Renal cortex interstitium (tissue), 15 donors: ENCODE measurements at places on chromosomes 1 and 21.

DNA sequence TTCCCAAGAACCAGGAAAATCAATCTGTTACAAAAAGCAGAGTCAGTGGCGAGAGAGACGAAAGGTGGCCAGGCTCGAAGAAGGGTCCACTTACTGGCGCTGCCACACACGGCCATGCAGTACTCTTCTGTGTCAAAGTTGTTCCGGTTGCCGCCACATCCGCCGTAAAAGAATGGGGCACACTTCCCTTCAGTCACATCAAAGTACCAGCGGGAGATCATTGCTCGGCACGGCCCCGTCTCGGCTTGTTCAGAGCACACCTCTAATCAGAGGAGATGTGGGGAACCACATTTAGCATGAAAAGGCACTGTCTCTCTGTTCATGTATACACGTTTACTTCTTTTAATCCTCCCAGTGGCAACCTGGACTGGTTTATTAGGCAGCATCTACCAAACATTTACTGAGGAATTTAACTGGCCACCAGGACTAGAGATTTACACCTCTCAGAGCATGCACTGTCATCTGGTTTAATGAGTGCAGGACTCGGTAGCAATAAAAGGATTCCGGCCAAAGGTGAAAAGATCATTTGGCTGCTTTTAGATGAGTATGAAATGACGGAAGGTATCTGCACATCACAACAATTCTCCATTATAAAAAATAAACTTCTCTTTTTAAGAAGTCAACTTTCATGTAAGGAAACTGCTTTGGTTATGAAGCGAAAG is 170.5 kb downstream of the APP start:
- no peak for DNase-seq

DNA sequence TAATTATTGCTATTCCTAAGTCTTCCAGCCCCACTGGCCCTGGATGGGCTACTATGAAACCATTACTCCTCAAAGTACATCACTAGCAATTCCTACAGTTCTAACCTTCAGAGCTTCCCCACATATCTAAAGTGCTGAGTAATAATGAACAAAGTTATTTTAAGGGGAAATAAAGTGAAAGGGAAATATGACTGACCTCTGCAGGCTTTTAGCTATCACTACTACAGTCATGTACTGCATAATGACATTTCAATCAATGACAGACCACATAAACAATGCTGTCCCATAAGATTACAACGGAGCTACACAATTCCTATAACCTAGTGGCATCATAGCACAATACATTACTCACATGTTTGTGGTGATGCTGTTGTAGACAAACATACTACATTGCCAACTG is 32.5 kb upstream of the ASPM start:
- no peak for DNase-seq

DNA sequence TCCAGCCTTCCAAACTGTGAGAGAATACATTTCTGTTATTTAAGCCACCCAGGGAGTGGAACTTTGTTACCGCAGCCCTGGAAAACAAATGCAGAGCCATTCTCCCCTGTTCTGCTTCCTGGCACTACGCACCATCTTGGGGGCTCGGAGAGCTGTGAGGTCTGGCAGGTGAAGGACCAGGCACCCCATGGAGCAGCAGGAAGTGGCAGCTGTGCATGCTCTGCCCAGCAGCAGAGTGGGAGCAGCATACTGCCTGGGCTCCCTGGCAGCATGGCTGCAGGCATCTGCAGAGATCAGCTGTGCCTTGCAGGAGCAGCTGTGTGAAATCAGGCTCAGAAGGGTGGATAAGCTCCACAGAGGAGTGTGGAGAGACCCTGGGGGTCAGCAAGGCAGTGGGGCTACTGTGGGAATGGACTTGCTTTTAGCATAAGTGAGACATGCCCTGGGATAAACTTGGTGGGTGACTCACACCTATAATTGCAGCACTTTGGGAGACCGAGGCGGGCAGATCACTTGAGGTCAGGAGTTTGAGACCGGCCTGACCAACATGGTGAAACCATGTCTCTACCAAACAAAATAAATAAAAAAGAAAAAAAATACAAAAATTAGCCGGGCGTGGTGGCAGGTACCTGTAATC is 17.7 kb upstream of the ZSCAN20 start:
- no peak for DNase-seq

DNA sequence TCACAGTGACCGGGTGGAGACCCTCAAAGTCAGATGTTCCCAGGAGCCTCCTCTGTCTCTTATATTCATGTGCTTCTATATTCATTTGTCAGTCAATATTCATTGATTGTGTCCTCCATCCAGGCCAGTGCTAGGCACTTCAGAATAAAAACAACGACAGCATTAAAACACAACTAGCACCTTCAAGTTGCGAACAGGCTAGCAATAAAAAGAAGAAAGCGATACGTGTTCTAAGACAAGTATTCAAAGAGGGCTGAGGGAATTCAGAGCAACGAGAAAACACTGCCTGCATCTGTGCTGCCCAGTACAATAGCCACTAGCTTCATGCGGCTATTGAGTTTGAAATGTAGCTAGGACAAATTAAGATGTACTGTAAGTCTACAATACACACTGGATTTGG is 138.0 kb downstream of the PLXNA2 start:
- DNase-seq, result no peak

- no peak for DNase-seq
Observed at GRCh38 chr21:18725653-18726052, 322.1 kb upstream of the TMPRSS15 start.

GRCh38 chr1:51504806-51505525 is 14.1 kb downstream of the EPS15 start:
- DNase-seq, result no peak

GRCh38 chr1:99218999-99219398 is 45.3 kb upstream of the PLPPR4 start:
- DNase-seq, result no peak
